ENCODE measurements at places on chromosomes 7 and 10. TPM values are rescaled to one million over a fixed set of nuclear protein-coding genes. Genes with fewer than 3 reads are reported as not detected.

- DNase-seq, result no peak
These were observed 68.9 kb downstream of the CDK6 start for GRCh38 chr7:92767437-92767836.

- DNase-seq, result no peak
These were observed 8.6 kb upstream of the PLAU start for GRCh38 chr10:73902351-73902750.

GRCh38 chr7:100818825-100819224, 8.5 kb downstream of the EPHB4 start:
- DNase-seq, result no peak

GJC3 gene
- not detected for total RNA-seq

DNA sequence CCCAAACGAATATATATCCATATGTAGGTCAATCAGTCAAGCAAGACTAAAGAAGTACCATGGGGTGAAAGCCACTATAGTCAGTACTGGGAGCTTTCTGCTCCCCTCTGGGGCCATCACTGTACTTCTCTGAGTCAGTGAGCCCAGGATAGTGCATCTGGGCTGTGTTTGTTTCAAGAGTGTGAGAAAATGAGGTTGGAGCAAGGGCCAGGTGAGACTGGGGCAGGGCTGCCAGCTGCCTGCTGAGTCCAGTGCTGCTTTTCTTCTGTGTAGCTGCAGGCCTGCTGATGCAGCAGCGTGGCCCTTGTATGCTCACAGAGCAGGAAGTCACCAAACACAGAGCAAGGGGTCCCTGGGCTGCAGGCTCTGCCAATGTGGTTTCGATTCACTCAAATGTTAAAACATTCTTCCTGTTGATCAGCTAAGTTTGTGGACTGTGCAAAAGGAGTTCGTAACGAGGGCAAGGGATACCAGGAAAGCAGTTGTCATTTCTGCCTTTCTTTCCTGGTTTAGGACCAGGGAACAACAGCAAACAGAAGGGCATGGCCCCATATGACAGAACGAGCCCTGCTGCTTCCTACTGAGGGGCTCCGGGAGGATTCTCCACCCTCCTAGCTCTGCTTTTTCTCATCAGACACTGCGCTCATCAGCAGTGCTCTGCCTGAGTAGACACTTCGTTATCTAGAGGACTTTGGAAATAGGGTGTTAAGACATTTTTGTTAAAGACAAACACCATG, 65.4 kb upstream of the TNS3 start:
- DNase-seq, result no peak

GRCh38 chr10:119415536-119416503, 126.7 kb downstream of the RGS10 start:
- no peak for DNase-seq

SUN1 gene
- 78.1 TPM for total RNA-seq

DNA sequence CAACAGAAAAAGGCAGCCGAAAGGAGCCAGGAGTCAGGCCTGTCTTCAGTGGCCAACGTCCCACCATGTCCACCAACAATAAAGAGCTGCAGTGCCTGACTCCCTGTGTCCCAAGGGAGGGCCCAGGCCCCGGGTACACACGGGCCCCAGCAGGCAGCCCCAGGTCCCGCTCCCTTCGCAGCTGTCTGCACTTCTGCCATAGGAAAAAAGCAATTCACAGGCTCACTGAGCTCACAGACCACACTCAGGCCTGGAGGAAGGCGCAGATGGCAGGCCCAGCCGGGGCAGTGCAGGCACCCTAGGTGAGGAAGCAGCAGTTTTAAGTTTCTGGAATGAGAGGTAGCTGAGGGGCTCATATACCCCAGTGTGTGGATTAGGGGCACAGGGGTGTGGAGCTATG, 100.5 kb downstream of the PRKAG2 start:
- DNase-seq, result no peak

ANKRD7 gene
- 0.64 TPM for total RNA-seq

- peak; percentile 41 for DNase-seq
These were observed 657 bp upstream of the TMEM178B start for GRCh38 chr7:141073173-141073640.

DNA sequence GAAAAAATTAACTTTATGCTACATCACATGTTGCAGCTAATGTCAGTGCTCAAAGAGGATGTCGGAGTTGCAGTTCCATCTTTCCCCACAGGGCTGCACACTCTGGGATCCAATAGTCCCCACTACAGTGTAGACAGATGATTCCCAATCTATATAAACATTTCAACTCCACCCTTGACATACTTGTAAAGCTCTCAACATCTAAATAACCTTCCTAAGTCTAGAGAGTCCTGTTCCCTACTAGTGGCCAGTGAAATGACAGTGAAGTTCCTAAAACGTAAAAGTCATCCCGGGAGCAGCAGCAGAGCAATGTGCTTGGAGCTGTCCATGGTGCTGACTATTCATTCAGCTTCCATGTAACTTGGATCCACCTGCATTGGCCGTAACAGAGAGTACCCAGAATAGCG, 145.1 kb downstream of the GRM8 start:
- peak; percentile 52 for DNase-seq

WDR86 gene
- total RNA-seq, result not detected

CREB5 gene
- 20.3 TPM for total RNA-seq

SEPHS1 gene
- total RNA-seq, result 46.0 TPM

SLC26A3 gene
- not detected for total RNA-seq

DNA sequence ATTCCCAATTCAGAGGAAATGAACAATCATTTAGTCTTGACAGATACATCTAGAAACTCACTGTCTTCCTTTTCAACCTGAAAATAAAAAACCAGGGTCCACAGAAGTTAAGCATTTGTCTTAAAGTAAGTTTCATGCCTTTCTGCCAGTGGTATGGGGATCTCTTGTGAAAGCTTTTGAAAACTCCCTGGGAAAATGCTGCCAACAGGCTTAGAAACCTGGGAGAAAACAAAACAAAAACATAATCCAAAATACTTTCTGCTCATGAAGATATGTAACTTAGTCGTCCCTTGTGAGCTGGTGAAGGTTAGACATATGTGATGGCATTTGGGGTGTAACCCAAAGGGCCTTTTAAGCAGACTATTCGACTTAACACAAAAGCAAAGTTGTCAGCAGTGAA, 66.4 kb upstream of the ZNF438 start:
- DNase-seq, result no peak

AEBP1 gene
- total RNA-seq, result not detected

GRCh38 chr7:99156649-99157048, 12.7 kb upstream of the SMURF1 start:
- no peak for DNase-seq

DNA sequence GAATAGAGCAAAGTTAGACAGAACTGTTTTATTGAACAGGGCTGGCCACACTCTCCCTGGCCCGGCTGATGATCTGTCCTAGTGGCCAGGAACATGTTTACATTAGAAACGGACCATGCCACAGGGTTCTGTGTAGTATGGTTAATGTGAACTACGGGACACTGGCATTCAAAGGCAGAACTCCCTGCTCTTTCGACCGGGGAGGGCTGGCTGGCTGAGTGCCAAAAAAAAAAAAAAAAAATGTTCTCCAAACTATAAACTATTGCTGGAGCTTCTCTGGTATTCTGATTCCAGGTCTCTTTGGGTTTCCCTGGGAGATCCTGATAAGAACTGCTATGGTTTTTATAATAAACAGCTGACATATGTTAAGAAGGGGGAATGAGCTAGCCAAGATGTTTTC, 1262.6 kb upstream of the SORCS1 start:
- no peak for DNase-seq

GRCh38 chr10:5999440-6000165, 22.3 kb upstream of the IL15RA start:
- DNase-seq, result no peak

- no peak for DNase-seq
These were observed 19.9 kb downstream of the CASD1 start for GRCh38 chr7:94529516-94529915.

GRCh38 chr10:97138174-97138573, 47.6 kb downstream of the SLIT1 start:
- peak; percentile 26 for DNase-seq

DNA sequence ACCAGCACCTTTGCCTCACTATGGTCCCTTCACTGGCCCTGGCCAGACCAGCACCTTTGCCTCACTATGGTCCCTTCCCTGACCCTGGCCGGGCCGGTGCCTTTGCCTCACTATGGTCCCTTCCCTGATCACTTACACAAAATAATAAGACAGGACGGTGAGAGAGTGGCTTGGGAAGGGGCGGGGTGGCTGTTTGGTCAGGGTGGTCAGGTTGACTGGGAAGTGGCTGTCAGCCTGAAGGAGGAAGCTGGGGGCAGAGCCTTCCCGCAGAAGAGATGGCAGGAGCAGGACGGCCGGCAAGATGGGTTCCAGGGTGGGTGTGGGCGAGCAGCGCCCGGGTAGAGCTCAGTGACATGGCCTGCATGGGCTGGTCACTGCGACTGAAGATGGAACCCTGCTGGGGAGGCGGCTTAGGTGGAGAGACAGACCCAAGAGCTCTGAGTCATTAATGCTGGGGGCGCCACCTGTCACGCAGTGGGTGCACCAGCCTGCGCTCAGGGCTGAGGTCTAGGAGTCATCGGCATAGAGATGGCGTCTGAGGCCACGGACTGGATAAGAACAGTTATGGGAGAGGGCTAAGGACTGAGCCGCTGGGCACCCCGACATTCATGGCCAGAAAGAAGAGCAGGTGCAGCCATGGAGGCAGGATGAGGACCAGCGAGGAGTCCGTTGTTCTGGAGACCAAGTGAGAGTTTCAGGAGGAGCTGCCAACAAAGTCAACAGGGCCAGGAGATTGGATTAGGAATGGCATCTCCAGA, 91.8 kb downstream of the CHST15 start:
- no peak for DNase-seq

GRCh38 chr10:71667387-71667752, 52.2 kb downstream of the C10orf105 start:
- no peak for DNase-seq

DNA sequence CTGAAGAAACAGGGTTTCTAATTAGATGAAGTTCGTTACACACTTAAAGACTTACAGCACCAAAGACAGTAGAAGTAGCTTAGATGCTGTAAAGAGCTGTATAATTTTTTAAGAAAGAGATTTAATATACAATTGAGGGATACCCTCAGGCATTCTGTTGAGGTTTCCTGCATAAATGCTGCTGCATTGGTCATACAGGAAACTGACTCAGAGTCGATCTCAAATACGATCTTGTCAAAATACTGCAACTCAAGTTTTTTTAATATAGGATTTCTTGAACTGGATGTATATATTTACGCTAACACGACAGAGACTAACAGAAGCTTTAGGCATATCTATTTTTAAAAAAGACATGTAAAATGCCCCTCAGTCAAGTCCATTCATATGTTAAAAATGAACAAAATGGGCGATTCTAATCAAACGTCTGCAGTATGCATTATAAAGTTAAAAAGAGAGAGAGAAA, 2.4 kb upstream of the ARID5B start:
- no peak for DNase-seq

SPDYE2 gene
- not detected for total RNA-seq

DNA sequence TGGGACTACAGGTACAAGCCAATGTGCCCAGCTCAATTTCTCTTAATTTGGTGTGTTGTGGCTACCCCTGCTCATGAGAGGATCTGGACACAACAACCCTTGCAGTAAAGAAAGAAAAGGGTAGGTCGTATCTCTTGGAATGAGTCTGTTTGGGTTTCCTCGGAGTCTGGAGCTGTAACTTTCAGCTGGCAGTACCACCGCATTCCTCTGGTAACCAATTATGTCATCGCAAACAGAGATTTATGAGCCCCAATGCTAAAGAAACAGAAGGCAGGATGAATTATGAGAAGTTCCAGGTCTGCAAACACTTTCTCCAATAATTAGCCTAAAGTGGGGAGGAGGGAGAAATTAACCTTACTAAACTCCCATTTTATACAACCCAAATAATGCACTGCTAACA, 186.6 kb upstream of the NRP1 start:
- DNase-seq, result no peak

DNA sequence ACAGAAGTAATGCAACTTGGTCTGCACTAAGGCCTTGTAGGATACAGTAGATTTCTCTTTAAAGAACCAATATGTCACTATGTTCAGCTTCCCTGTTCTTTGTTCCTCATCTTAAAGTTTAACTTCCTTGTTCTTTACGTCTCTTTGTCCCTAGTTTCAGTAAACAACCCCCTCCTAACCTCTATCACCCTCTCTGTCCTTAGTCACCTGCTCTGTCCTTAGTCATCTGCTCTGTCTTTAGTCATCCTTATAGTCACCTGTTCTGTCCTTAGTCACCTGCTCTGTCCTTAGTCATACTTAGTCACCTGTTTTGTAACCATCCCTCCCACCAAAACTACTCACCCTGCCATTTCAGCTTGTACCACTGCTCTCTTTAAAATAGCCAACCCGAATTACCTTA, 144.6 kb upstream of the TMEM106B start:
- DNase-seq, result no peak

PRXL2A gene
- total RNA-seq, result 26.9 TPM

DNA sequence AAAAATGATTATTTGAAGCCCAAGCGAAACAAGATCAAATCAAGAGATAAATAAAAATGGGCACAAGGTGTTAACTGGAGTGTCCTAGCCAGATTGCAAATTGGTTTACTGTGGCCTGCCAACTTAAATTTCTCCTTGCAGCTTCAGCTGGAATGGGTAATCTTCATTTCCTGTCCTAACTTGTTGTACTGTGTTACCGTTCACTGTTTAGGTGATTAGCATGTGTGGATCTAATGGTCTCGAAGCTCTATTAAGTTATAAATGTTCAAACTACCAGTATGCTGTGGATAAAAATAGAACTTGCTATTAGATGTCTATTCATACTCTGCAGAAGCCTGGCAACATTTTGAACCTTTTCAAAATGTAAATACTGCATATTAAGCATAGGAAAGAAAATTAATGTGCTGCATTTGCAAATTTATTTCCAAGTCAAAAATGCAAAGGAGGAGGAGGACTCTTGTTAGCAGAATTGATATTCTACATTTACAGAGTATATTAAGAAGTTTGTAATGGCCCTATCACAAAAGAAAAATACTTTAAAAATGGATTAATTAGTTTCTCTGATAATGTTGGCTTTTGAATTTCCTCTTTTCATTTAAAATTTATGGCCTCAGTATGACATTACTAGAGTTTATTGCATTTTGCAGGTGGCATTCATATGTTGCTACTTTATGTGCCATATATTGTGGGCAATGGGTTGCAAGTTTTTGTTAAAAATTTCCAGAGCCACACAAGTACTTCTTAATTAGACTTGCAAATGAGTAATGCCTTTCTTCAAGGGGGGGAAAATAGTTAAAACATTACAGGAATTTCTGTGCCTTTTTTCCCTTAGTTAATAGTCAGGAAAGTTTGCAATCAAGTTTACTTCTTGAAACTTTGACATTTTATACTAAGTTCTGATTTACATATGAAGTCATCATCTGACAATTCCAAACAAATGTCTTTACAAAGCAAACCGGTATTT, 92.1 kb downstream of the CABCOCO1 start:
- DNase-seq, result no peak

AOC1 gene
- total RNA-seq, result not detected

VWA2 gene
- not detected for total RNA-seq
